ENCODE measurements at places on chromosomes 5 and 9.

GRCh38 chr5:95620870-95621838, 1.3 kb downstream of the GPR150 start:
- DNase-seq = peak; percentile 43

DNA sequence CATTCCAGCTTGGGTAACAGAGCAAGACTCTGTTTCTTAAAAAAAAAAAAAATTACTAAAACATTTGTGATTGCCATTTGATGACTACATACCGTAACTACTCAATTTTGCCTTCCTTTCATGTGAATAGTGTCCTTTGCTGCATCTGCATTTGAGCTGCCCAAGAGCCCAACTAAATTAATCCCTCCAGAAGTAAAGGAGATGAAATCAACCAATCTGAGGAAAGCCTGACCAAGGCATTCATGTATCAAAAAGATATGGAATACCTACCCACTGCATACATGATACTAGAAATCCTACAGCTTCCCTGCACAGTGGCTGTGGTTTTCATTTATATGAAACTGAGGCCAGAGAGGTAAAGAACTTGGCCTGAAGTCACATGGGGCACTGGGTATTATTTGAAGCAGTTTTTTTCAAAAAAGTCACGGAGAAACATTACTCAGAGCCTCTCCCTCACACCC, 177.5 kb downstream of the AOPEP start:
- DNase-seq = no peak

DNA sequence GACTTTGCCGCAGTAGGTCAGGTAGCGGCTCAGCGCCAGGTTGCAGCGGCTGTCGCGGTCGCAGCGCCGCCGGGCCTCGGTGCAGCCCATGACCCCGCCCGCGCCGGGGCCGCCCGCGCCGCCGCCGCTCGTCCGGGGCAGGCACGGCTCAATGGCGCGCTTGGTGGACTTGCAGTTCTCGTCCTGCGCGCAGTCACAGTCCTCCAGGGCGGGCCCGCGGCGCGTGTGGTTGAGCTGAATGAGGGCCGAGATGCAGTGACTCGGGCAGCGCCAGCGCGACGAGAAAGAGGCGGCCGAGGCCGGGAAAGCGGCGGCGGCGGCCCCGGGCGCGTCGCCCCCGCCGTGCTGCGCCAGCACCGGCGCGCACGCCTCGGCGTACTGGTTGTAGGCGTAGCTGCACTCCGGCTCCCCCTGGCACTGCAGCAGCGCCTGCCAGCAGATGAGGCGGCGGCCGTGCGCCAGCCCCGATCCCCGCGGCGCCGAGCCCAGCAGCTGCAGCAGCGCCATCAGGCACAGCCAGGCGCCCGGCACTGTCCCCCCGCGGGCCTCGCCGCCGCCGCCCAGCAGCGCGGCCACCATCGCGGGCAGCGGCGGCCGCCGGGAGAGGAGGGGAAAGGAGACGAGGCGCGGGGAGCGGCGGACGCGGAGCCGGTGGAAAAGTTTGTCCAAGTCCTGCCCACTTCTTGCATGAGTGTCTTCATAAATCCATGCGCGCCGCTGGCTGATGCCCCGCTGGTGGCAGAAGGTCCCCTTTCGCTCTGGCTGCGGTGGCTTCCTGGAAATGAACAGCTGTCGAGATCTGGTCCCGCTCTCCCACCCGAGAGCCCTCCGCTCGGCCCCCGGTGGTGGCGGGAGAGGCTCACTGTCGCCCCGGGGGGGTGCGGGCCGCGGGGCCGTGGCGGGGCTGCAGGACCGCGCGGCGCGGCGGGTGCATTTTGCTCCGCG, 833 bp downstream of the GAS1 start:
- DNase-seq = peak; percentile 80

- no peak for DNase-seq
Measured at GRCh38 chr9:93365427-93366118, 85.9 kb upstream of the FAM120A start.

DNA sequence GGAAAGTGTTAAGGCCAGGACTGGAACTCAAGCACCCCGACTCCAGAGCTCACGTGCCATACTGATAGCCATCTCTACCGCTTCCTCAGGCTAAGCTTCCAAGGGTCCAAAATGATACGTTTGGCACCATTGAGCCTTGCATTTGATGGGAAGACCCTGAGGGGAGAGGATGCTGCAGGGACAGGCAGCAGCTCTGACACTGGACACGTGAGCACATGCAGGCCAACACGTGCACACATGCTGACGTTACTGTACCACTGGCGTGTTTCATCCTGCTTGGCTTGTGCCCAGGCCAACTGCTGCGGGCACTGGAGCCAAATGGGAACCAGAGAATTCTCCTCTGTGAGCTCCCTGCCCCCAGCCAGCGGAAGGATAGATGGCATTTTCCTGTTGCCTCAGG, 5.2 kb downstream of the FAT2 start:
- DNase-seq = peak; percentile 35

DNA sequence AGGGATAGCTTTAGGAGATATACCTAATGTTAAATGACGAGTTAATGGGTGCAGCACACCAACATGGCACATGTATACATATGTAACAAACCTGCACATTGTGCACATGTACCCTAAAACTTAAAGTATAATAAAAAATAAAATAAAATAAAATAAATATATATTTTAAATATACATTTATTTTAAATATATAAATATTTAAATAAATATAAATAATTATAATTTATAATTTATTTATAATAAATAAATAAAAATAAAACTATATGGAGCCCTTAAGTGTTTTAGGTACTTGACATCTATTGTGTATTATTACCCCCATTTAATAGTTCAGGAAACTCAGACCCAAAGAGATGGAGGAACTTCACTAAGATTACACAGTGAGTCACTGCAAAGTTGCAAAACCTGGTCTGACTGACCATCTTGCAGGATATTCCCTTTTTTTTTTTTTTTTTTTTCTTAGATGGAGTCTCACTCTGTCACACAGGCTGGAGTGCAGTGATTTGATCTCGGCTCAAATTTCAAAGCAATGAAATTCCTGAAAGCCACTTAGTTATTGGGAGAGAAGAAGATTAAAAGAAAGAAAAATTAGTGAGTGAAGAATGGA, 5.8 kb upstream of the C5orf52 start:
- no peak for DNase-seq

Data from brain (organoid and tissue), 16 donors.